ENCODE measurements at places on chromosomes 1 and 21. TPM values are rescaled to one million over a fixed set of nuclear protein-coding genes. Genes with fewer than 3 reads are reported as not detected.

GRCh38 chr1:51306950-51307349 is 23.4 kb downstream of the TTC39A start:
- DNase-seq = no peak

Gene KCNN3
- total RNA-seq = 4.8 TPM

- no peak for DNase-seq
Observed at GRCh38 chr1:214537219-214537618, 14.2 kb downstream of the PTPN14 start.

Gene WNT3A
- not detected for total RNA-seq

Gene ZYG11A
- 0.73 TPM for total RNA-seq

Gene USH2A
- total RNA-seq = not detected

Gene GJA5
- 0.10 TPM for total RNA-seq

GRCh38 chr1:32892368-32893197 is 6.3 kb downstream of the HPCA start:
- no peak for DNase-seq

Gene SV2A
- 2.6 TPM for total RNA-seq

DNA sequence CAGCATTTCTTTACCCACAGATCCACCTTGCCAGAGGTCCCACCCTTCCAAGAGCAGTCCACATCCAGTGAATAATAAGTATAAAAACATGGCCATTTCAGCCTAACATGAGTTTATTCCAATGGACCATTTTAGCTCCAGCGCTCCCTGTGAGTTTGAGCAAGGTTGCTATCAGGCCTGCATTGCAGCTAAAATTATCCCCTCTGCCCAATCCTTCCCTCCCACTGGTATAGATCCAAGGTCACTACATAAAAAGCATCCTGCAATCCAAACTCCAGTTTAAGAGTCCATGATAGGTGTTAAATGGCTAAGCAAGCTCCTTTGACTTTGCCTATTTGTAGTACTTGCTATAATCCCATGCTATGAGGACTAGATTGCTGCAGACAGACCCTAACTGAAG is 35.6 kb downstream of the SLC5A9 start:
- no peak for DNase-seq

Gene FCRL6
- total RNA-seq = not detected

DNA sequence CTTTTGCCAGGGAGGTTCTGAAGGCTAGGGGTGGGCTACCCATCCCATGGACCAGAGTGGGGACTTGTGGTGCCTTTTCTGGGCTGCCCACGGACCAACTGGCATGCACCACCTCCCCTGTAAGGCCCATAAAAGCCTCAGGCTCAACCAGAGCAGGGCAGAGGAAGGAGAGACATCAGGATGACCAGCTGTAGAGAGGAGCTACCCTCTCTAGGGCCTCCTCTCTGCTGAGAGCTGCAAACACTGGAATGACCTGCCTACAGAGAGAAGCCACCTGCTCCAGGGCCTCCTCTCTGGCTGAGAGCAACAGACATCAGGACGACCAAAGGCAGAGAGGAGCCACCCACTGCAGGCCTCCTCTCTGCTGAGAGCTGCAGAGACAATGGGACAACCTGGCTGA is 140.9 kb downstream of the EIF4G3 start:
- no peak for DNase-seq

Gene SYCP1
- not detected for total RNA-seq

Gene LAMTOR2
- total RNA-seq = 113 TPM

Gene TRIM67
- total RNA-seq = 0.58 TPM

GRCh38 chr1:169059421-169059820 is 47.1 kb upstream of the ATP1B1 start:
- no peak for DNase-seq

GRCh38 chr1:190098756-190099155 is 378.9 kb downstream of the BRINP3 start:
- no peak for DNase-seq

DNA sequence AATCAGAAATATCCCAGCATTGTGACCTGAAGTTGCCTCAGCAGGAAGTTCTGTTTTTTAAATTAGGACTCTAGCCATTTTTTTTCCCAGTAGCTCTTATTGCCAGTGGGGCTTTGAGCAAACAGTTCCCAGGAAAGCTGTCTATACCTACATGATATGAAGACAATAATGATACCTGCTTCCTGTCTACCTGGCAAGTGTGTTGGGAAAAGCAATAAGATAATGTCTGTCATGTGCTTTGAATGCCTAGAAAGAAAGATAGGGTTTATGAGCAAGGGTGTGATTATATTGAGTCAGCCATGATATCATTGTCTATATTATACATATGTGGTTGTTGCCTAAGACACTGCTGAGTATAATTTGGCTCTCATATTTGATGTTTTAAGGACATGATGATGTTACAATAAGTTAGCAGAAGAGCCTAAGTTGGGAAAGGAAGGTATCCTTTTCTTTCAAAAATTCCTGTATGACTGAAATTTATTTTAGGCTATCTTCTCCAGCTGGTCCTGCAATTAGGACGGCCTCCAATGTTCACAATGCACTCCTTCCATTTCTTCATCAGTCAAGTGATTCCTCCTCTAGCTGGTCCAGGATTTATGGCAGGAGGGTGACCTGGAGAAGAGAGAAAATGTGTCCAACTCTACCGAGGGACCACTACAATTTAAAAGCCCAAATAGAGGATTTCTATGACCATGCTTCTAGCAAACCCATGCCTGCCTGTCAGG is 99.6 kb upstream of the CDC42BPA start:
- DNase-seq = no peak

Gene TMEM81
- total RNA-seq = 2.3 TPM

GRCh38 chr1:174913225-174913903 is 86.4 kb upstream of the CACYBP start:
- no peak for DNase-seq

- DNase-seq = no peak
Observed at GRCh38 chr1:28803662-28804061, 8.3 kb upstream of the OPRD1 start.

Gene FNBP1L
- total RNA-seq = 62.7 TPM

Gene ELF3
- total RNA-seq = 0.58 TPM

All from glomerular endothelial cell (primary cell).